Neural crest cell (in vitro differentiated cells): ENCODE measurements at places on chromosomes 5 and 9. TPM values are rescaled to one million over a fixed set of nuclear protein-coding genes. Genes with fewer than 3 reads are reported as not detected.

- no peak for DNase-seq
Measured at GRCh38 chr5:19577882-19578281, 410.1 kb downstream of the CDH18 start.

DNA sequence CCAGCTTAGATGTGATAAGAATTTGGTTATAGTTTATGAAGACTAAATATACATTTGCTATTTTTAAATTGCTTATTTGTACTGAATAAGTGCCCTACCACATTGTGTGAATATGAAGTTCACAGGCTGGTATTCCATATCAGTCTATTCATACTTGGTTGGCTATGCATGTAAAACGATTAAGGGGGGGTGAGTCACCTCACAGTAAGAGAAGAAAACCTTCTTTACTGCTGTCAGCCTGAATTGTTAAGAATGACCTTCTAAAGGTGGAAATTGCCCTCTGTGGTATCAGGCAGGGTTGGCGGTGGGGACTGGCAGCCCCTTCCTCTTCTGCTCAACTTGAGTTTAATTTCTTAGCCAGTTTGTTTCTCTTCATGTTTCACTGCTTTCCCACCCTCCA is 127.0 kb upstream of the RPS23 start:
- DNase-seq, result no peak

- DNase-seq, result no peak
Measured at GRCh38 chr9:95409650-95410426, 92.3 kb upstream of the FANCC start.

DNA sequence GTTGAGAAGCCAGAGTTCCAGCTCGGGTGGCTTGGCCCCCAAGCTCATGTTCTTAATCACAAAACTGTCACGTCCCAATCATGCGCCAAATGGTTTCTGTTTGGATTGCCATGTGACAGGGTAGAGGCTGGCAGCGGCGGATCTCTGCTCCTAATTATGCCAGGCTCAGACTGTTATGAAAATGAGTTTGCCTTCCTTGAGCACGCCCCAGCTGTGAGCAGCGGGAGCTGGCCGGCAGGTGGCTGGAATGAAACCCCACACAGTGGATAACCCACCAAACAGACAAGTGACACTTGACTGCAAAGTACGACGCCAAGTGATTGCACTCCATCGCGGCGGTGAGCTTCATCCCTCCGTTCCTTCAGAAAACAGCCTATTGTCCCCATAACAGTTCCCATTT is 75.4 kb downstream of the CFAP77 start:
- DNase-seq, result no peak

- DNase-seq, result no peak
Measured at GRCh38 chr9:36603006-36603405, 30.3 kb downstream of the MELK start.

- no peak for DNase-seq
Measured at GRCh38 chr9:96874201-96874785, 20.0 kb upstream of the ZNF782 start.

DNA sequence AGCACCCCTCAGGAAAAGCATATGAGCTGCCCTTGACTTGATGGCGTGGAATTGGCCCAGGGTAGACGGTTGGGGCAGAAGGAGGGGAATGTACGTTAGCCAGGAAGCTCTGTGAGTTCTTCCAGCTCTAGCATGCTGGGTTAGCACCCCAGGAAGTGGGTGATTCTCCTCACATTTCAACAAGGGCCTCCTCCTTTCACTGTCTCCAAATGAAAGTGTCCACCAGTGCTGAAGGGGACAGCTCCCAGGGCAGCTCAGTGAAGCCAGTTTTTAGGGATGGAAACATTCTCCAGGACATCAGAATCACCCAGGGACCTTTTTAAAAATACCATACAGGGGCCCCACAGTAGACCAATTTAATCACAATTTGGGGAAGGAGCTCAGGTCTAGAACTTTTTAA is 17.2 kb upstream of the AFAP1L1 start:
- DNase-seq, result no peak

GRCh38 chr5:109917966-109918365 is 228.2 kb downstream of the MAN2A1 start:
- DNase-seq, result no peak

GRCh38 chr5:88542786-88543185 is 274.1 kb upstream of the TMEM161B start:
- no peak for DNase-seq

DNA sequence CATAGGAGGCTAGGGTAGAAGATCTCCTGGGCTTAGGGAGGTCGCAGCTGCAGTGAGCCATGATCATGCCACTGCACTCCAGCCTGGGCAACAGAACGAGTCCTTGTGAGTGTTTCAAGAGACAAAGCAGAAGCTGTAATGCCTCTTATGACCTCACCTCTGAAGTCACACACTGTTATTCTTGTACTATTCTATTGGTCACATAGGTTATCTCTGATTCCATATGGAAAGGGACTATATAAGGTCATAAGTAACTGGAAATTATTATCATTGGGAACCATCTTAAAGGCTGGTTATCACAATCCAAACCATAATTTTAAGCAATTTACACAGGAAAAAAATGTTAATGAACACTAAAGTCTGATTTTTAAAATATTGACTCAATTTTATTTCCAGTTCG is 17.9 kb upstream of the AFF4 start:
- DNase-seq, result no peak

DNA sequence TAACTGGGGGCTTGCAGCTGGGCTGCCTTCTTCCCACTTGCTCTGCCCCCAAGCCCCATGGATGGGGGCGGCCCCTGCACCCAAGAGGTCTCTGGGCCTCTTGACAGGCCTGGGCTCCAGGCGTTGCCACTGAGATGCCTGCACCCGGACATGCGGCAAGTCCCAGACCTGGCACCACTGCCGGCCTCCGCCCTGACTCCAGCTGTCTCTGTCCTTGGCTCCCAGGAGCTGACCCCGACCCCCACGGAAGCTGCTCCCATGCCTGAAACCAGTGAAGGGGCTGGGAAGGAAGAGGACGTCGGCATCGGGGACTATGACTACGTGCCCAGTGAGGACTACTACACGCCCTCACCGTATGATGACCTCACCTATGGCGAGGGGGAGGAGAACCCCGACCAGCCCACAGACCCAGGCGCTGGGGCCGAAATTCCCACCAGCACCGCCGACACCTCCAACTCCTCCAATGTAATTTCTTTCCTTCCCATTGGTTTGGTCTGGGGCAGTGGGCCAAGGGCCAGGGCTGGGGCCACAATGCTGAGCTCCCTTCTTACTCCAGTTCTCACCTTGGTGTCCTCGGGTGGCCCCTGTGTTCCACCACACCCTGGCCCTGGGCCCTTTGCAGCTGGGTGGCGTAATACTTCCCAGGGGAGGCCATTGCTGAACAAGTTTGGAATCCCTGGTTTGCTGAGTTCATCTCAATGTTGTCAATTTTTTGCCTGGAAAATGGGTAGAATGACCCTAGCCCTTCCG is 88.6 kb downstream of the COL5A1 start:
- no peak for DNase-seq

DNA sequence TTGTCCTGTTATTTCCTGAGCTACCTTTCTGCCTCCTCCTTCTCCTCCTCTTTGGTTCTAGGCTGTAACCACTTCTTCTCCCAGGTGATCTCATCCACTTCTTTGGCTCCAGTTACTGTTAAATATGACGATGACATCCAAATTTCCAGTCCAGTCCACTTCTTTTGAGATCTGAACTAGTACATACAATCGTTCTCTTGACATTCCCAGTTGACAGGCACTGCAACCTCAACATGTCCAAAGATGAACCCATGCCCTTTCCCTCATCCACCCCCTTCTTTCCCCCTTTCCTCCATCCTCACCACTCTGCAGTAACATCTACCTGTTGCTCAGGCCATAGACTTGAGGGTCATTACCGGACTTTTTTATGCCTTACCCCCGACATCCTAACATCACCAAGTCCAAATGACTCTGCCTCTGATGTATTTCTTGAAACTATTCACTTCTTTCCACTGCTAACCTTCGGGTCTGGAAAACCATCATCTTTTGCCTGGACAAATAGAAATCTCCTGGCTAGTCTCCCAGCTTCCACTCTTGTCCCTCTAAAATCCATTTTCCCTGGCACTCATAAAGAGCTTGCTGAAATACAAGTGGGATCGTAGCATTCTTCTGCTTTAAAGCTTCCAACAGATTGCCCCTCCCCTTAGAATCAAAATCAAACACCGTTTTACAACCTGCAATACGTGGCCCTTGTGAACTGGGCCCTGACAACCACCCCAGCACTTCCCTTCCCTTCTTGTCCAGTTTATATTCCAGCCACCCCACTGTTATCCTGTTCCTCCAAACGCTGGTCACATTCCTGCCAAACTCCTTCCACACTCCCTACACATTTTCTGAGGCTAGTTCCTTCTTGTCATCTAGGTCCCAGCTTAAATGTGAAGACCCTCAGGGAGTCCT is 31.5 kb downstream of the KLF9 start:
- DNase-seq, result no peak

DNA sequence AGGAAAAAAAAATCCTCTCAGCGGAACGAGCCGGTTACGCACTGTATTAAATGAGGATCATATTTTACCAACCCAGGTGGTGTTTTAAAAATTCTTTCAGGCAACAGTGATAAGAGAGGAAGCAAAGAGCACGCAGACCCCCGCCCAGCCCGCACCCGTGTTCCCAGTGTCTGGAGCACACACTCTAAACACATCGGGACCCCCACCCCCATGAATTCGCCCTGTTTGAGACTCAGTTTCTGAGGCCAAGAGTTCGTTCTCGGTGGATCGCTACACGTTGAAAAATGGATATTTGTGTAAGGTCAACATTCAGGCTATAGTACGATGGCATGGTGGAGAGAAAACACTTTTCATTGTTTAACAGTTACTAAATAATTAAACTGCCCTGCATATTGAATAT is 196.3 kb downstream of the MEF2C start:
- DNase-seq, result no peak

GRCh38 chr5:115623658-115624057 is 2.2 kb downstream of the TMED7 start:
- DNase-seq, result no peak

DNA sequence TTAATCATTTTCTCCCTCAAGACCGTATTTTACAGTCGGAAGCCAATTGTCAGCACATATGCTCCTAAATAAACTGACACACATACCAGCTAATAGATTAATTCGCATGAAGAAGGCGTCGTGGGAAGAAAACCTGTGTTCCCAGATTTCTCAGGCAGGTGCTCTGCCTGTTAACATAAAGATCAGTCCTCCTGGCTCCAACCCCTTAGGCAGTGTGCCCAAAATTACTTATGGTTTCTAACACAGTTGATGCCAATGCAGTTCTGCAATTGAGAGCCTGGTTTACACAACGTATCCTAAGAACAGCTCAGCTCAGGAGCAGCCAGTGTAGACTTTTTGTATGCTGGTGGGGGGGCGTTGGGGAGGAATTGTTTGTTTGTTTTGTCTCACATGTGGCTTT is 208.3 kb downstream of the ENC1 start:
- DNase-seq, result no peak

Gene NOXA1
- total RNA-seq, result 0.89 and 0.98 TPM in 2 replicates

Gene PCA3
- total RNA-seq, result not detected in 2 replicates

Gene MEGF10
- total RNA-seq, result 90.2 and 96.1 TPM in 2 replicates

Gene NELFB
- total RNA-seq, result 76.7 and 79.0 TPM in 2 replicates

Gene CDKN2B-AS1
- total RNA-seq, result 0.21 TPM in 1 of 2 replicates, not detected in the other

Gene TICAM2
- 1.4 and 1.9 TPM in 2 replicates for total RNA-seq

Gene SEMA4D
- total RNA-seq, result 32.3 and 33.5 TPM in 2 replicates

Gene ZDHHC11B
- 3.0 and 3.5 TPM in 2 replicates for total RNA-seq
